ENCODE measurements at places on chromosomes 6 and 20.

- no peak for DNase-seq
Observed at GRCh38 chr20:48401359-48401758, 426.4 kb downstream of the PREX1 start.

DNA sequence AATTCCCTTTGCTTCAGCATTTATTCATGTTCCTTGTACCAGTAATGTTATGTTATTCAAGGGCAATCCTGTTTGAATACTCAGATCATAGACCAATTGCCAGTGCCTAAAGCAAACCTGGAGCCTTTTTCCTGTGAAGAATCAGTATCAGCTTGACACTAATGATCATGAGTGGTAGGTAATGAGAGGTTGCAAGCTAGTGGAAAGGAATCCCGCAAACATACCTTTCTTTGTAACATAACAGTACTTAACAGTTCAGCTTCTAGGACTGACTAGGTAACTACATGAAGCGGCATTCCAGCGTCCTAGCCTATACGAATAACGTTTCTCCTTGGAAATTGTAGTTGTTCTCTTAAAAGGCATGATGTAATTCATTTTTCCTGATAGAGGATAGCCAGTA is 253.7 kb downstream of the TMEM242 start:
- no peak for DNase-seq

- no peak for DNase-seq
Observed at GRCh38 chr6:18412644-18413043, 25.5 kb downstream of the RNF144B start.

DNA sequence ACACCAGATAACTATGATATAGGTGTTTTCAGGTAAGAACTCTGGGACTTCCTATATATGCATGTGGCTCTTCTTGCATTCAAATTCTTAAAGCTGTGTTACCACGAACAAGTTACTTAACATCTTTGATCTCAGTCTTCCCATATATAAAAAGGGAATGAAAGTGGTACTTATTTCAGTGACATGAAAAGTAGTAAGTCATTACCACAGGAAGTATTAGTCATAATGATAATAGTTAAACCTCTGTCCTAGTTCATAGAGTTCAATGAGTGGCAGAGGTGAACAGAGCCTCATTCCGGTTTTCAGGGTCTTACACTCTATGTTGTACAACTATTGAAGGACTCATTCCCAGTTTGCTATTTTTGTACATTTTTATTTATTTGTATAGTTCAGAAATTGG is 237.0 kb downstream of the NKAIN2 start:
- no peak for DNase-seq

DNA sequence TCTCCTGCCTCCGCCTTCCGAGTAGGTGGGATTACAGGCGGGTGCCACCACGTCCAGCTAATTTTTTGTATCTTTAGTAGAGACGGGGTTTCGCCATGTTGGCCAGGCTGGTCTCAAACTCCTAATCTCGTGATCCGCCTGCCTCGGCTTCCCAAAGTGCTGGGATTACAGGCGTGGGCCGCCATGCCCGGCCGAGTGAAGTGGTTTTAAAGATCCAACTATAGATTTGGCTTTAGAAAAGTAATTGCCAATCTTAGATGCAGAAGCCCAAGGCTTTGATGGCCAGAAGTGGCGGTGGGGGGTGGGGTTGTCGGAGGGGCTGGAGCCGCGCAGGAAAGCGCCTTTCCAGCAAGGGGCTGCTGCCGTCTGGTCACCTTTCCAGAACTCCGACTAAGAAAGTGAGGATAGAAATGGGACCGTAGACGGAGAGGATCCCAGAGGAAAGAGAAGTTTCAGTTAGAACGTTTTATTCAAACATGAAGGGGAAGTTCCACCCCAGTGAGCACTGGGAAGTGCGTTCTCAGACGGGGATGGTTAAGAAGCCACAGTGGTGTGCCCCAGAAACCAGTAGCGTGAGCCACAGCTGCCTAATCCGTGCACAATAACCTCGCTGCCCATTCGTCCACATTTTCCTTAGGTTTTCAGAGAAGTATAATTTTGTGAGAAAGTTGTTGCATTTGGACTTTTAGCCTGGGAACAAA is 69.7 kb downstream of the DLL1 start:
- DNase-seq, result no peak

DNA sequence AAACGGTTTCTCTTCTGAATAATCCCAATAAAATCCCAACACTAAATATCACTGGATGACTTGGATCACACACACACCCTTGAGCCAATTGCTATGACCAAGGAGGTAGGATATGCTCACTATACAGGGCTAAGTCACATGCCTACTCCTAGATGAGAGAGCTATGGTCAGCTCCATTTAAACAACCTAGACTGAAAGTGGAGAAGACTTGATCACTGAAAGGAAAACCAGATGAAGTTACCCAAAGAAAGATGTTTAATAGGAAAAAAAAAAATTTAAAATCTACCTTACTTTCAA is 18.9 kb upstream of the COL19A1 start:
- DNase-seq, result no peak

Data from natural killer cell (primary cell).